ENCODE measurements at places on chromosomes 2 and 18.
A peak's percentile ranks its signal among the peaks of the same experiment; 100 is the strongest.

GRCh38 chr2:45782986-45783385 lies 131.5 kb downstream of the PRKCE start:
- DNase-seq = no peak

GRCh38 chr2:112916145-112916571 lies 5.2 kb downstream of the IL37 start:
- no peak for DNase-seq

- DNase-seq = no peak
Measured at GRCh38 chr2:95077861-95078603, 43.6 kb downstream of the MRPS5 start.

DNA sequence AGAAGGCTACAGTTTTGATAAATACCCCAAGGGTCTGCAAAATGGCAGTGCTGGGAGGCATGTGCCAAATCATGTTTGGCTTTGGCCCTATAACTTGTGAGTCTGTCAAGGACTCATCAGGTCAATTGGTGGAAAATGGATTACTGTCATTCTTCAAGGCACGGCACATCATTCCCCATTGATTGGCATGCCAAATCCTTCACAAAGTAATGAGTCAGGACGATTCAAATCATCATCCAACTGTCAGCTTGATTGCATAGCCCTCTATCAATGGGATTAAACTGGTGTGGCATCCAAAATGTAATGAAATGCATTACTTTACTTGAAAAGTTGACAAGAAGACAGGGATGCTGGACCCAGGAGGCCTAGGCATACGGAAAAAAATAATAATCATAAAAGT lies 441.6 kb upstream of the PIK3C3 start:
- DNase-seq = no peak

DNA sequence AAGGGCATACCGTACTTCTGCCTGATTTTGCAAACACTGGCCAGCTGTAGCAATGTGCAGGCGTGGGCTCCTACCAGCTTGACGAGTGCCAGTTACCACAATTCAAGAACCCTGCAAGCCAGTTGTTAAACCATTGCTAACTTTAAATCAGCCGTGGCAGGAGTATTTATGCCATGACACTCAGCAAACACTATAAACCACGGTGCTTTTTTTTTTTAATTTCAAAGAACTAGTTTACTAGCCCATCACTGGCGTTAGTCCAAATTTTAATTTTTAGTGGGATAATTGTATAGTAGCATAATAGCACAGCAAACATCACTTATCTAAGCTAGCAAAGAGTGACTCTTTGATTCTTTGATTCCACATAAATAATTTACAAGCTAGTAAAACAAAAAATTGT lies 111.1 kb downstream of the COL4A4 start:
- no peak for DNase-seq

GRCh38 chr18:24799176-24799575 lies 338.7 kb downstream of the HRH4 start:
- DNase-seq = no peak

DNA sequence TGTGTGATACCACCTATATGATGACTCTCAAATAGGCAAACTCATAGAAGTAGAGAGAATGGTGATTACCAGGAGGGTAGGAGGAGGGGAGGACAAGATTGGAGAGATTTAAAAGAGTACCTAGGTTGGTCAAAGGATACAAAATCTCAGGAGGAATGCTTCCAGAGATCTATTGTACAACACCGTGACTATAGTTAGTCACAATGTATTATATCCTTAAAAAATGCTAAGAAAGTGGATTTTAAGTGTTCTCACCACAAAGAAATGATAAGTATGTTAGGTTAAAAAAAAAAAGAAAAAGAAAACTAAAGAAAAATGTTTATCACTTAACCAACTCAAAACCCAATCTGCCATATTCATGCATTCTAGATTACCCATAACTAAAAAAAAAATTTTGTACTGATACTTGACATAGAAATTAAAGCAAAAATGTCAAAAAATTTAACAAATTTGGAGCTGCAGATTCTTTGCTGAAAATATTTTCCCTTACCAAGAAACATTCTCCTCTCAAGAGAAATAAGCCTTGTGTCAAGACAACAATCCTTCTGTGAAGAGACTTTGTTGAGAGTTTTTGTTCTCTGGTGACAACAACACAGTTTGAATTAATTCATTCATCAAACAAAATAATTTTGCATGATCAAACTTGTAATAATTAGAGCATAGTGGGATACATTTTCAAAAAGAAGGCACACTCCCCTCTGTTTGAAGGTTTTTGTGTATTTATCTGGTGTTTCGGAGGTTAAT lies 213.1 kb downstream of the DNER start:
- DNase-seq = peak; percentile 33

DNA sequence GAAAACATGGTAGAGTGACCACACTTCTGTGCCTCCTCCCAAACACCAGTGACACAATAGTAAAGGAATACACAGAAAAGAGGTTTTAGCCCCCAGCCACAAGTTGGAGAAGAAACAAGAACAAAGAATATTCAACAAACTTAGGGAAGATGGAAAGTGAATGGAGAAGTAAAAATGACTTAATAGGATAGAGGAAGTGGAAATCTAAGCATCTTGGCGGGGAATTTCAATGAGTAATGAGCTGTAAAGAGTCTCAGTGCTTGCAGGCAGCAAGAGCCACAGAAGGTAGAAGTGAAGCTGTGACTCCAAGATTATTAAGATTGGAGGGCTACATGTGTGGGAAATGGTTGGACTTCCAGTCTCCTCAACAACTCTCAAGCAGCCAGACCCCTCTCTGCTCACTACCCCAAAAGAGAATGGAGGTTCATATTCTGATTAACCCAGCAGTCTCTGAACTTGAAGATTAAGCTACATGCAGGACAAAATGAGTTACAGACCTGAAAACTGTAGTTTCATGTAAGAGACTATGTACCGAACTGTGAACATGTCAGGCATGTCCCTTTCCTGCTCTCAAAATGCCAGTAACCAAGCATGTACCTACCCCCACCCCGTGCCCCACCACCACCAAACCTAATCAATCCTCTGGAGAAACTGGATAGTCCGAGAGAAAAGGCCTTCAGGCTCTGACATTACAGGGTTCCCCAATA lies 16.9 kb upstream of the HNRNPLL start:
- DNase-seq = peak; percentile 33

- peak; percentile 54 for DNase-seq
Measured at GRCh38 chr18:30245766-30246455, 796.6 kb downstream of the DSC3 start.

DNA sequence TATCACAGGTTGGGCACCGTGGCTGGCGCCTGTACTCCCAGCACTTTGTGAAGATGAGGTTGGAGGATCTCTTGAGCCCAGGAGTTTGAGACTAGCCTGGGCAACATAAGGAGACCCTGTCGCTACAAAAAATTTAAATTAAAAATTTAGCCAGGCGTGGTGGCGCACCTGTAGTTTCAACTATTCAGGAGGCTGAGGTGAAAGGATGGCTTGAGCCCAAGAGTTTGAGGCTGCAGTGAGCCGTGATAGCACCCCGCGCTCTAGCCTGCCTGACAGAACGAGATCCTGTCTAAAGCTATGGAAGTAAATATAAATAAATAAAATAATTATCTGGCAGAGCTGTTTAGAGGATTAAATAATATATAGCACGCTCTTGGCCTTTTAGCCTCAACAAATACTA lies 1.4 kb upstream of the SH3RF3 start:
- no peak for DNase-seq

DNA sequence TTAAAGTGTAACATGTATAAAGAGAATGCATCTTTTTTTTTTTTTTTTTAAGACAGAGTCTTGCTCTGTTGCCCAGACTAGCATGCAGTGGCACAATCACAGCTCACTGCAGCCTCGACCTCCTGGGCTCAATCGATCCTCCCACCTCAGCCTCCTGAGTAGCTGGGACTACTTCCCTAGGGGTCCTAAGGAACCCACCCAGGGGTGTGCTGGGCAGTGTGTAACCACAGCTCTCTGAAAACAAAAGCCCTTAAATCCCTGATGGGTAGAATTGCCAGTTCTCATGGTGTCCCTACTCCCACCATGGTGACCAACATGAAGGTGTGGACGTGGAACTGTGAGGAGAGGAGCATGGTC lies 105.6 kb upstream of the ST3GAL5 start:
- no peak for DNase-seq

DNA sequence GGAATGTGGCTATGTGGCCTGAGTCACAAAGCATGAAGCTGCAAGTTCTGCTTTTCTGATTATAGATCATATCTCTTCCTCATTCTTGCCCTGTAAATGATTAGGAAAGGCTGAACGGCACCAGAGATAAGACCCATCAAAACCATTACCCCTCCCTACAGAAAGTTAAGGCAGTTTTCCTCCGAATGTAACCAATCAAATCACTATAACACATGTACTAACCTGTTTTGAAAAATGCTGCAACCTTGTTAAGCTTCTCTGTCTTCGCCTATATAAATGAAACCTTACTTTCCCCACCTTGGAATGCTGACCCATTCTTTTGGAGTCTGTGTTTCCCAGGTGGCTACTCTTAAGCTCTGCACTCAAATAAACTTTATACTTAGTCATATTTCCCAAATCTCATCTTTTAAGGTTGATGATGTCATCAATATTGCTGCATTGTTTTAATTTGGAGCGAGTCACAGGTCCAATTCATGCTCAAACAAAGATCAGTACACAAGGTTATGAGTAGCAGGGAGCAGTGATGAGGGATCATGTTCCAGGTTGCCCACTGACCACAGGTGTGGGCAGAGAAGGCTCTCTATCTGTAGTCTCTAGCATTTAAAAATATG lies 662.3 kb downstream of the IRS1 start:
- DNase-seq = peak; percentile 56

DNA sequence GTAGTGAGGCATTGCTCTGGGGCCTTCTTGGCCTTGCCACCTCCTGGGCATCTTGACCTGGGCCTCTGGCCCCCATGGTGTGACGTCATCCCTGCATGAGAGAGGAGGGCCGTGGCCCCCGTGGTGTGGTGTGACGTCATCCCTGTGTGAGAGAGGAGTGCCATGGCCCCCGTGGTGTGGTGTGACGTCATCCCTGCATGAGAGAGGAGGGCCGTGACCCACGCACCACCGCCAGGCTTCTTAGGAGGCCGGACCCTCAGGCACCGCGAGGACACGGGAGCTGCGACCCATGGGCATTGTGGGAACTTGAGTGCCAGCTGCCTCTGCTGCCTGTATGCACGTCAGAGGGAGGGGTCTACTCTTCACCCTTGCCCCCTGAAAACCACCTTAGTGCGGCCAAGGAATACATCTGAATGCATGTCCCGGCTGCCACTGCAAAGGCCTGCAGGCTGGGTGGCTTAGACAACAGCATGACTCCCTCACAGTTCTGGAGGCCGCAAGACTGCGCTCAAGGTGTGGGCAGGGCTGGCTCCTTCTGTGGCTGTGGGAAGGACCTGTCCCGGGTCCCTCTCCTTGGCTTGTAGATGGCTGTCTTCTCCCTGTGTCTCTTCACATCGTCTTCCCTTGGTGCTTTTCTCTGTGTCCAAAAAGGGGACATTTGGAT lies 20.8 kb upstream of the OTOS start:
- no peak for DNase-seq

- no peak for DNase-seq
Measured at GRCh38 chr2:61721382-61721781, 132.5 kb downstream of the FAM161A start.

- peak; percentile 18 for DNase-seq
Measured at GRCh38 chr2:208466151-208466919, 59.7 kb downstream of the PTH2R start.

DNA sequence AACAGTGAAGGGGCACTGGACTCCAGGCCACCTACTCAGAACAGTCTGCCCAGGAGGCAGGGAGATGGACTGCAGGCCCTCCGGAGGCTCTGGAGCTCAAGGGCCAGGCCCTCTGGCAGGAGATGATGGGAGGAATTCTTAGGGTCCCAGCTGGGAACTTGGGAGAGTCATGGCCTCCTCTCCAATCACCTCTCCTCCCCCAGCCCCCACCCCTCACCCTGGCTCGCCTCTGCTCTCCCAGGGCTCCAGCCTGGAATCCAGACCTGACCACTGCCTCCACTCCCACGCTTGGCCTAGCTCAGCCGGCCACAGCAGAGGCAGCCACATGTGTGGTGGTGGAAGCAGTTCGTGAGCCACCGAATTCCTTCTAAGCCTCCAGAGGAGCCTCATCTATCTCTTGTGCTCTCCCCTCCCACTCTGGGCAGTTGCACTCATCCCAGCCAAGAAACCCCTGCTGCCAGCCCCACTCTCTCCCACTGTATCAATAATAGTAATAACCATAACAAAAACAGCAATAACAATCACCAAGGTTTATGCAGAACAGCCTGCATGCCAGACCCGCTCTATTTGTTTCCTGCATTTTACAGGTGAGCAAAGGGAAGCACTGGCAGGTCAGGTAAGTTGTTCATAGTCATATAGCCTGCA lies 67.4 kb downstream of the TNS1 start:
- DNase-seq = peak; percentile 54

DNA sequence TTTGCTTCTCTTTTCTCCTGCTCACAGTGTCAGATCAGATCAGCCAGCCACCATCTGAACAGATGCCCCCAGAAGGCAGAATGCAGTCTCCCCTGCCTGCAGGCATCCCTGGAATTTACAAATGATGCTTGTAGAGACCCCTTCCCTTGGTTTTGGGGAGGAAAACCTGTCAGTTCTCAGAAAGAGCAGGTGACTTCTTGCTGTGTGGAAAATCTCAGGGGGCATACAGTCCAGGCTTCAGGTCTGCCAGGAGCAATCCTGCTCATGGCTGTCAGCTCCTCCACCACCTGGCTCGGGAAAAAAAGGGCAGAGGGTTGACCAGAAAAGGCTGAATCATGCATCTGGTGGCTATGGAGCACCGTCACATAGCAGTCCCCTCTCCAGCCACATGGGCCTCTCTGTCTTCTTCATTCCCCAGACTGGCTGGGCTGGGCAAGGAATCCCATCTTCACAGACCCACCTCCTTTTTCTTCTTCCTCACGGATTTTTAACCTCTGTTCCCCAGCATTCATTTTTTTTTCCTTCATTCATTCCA lies 107.0 kb downstream of the KCNF1 start:
- no peak for DNase-seq

GRCh38 chr2:223104336-223105132 lies 52.5 kb downstream of the KCNE4 start:
- no peak for DNase-seq

GRCh38 chr2:159454185-159454584 lies 162.2 kb downstream of the BAZ2B start:
- no peak for DNase-seq

DNA sequence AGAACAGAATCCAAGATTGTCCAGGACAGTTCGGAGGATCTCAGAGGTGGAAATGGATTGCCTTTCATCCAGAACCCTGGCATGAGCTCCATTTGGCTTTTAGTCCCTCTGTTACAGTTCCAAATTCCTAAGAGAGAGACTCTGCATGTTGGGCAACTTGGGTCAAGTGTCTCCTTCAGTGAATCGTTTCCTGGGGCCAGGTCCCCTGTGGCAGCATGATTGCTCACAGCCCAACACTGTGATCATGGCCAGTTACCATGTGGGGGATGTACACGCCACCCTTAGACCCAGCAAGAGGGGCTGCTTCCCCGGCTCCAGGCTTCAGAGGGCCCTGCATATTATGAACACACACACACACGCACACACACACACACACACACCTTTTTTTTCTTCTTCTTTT lies 118.6 kb upstream of the GLI2 start:
- DNase-seq = no peak

DNA sequence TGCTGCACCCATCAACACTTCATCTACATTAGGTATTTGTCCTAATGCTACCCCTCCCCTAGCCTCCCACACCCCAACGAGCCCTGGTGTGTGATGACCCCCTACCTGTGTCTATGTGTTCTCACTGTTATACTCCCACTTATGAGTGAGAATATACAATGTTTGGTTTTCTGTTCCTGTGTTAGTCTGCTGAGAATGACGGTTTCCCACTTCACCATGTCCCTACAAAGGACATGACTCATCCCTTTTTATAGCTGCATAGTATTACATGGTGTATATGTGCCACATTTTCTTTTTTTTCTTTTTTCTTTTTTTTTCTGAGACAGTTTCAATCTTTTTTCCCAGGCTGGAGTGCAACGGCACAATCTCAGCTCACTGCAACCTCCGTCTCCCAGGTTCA lies 284.1 kb upstream of the CYP26B1 start:
- no peak for DNase-seq

Data from LHCN-M2 (cell line).